ENCODE measurements at places on chromosomes 1 and 21. TPM values are rescaled to one million over a fixed set of nuclear protein-coding genes. Genes with fewer than 3 reads are reported as not detected.

The LORICRIN gene
- not detected for total RNA-seq

GRCh38 chr1:231986631-231987336, 360.2 kb downstream of the DISC1 start:
- DNase-seq = no peak

DNA sequence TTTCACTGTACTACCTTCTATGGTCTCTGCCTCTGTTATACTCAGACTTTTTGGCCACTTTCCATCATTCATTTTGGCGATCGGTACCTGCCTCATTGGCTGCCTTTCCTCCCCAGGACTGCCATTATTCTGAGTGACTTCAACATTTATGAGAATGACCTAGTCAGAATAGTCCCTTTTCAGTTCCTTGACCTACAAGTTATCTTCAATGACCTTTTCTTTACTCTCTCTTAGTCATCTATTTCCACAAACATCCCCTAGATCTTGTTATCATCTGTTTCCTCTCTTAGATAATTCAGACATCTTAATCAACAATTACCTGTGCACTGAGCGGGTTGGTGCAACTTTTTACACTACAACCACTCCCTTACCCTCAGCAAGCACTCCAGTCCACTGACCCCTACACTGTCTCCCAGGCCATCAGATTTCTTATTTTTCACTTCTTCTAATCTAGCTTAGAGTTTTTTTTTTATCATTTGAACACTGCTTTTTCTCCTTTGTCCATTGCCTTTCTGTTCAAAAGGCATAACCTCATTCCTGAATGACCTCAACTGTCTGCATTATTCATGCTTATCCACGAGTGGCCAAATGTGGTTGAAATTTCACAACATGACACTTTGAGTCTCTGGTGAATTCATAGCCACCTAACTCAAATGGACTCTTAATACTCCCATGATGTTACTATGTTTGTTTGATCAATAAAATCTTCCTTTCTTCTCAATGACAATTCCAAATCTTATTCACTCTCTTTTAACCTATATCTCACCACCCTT, 112.7 kb downstream of the HMCN1 start:
- peak; percentile 51 for DNase-seq

- no peak for DNase-seq
Observed at GRCh38 chr1:53598966-53599365, 139.8 kb downstream of the DMRTB1 start.

DNA sequence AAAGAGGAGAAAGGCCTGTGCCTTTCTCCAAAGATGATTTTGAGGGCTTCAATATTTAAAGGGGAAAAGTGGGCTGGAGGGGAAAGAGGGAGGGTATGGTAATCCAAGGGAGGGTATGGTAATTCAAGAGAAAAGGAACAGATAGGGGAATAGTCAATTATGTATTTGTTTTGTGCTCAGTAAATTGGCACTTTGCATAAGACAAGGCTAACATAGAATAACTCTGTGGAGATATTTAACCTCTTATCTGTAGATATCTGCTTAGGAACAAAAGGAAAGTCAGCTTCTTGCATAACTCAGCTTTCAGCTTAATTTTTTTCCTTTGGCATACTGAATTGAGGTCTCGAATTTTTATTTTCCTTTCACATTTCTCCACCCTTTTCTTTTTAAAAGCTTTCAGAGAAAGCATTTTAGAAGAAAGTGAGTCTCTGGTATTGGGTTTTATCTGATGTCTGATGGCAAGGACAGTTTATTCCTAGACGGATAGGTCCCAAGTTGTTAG, 119.9 kb upstream of the F3 start:
- DNase-seq = no peak

The LCE1C gene
- not detected for total RNA-seq

The NCMAP gene
- total RNA-seq = 1.5 TPM

The TMCC2 gene
- total RNA-seq = 12.7 TPM

GRCh38 chr1:42753070-42753469, 13.0 kb upstream of the CLDN19 start:
- no peak for DNase-seq

DNA sequence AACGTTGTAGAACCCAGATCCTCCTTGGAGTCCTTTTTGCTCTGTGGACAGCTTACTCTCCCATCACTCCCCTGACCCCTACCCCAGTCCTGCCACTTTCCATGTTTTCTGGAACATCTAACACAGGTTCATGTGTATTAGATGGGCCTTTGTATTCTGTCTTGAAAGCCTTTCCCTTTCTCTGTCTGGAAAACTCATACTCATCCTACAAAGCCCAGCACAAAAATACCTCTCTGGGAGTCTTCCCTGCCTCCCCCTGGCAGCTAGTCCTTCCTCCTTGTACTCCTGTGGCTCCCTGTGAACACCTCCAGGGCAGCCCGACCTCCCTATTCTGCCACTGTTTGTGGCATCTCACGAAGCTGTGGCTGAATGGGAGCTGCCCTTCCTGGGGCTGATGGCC, 7.8 kb upstream of the HEYL start:
- no peak for DNase-seq
